Naive thymus-derived CD8-positive, alpha-beta T cell (primary cell): ENCODE measurements at places on chromosomes 16 and 17. TPM values are rescaled to one million over a fixed set of nuclear protein-coding genes. Genes with fewer than 3 reads are reported as not detected.

The CCDC144A gene
- 3.7 TPM for total RNA-seq

The RASD1 gene
- 2.8 TPM for total RNA-seq

The SMTNL2 gene
- total RNA-seq = not detected

DNA sequence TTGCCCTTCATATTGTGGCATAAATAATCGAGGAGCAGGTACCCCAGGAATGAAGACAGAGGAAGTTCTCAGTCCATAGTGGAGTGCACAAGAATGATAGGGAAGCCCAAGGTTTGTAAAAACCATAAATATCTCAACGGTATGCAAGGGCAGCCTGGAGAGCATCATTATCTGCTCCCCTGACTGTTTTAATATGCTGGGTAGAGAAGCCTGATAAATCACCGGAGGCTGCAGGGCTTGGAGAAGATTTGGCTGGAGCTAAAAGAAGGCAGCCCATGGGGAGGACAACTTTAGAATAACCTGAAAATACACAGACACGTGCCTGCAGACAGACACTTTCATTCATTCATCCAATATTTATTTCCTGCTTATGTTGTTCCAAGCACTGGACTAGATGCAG, 205.2 kb upstream of the RPL38 start:
- no peak overlapping the region for H3K27ac ChIP-seq
- peaks cover 6% of the 10 kb centered on the region for H3K27me3 ChIP-seq
- no peak for DNase-seq
- H3K36me3 ChIP-seq = no peaks in the 10 kb centered on the region
- H3K4me1 ChIP-seq = no peaks in the 10 kb centered on the region
- no peak overlapping the region for H3K4me3 ChIP-seq

GRCh38 chr16:89237733-89238132, 20.2 kb downstream of the ZNF778 start:
- H3K4me1 ChIP-seq = peaks cover 18% of the 10 kb centered on the region
- no peaks in the 10 kb centered on the region for H3K27me3 ChIP-seq
- H3K4me3 ChIP-seq = no peak overlapping the region
- DNase-seq = no peak
- H3K36me3 ChIP-seq = no peaks in the 10 kb centered on the region

DNA sequence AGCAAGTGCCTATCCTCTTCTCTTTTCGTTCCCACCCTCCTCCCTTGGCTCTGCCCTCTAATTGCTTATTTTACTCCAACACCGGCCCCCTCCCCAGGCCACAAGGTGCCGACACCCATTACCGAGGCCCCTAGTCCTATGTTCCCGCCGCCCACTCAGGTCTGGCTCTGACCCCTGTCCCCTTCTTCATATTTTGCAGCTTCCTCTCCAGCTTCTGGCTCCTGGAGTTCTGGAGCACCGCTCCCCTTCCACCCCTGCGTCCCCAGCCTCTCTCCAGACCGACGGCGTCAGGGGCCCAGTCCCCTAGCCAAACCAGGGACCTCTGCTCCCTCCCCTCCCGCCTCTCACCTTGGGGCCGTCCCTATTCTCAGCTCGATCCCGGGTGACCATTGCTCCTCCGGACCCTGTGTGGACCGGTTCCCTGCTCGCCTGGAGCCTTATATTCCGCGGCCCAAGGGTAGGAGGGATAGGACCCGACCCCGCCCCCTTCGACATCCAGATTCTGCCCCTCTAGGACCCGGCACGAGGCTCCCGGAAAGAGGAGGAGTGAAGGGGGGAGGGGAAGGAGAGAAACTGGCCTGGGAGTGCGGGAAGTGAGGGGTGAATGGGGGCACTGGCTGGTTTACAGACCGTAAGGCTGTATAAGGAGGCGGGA, at the start of gene HES7:
Gene HES7, minus strand, starts transcription at position 412 of the 655 bp plus-strand sequence. Its CDS starts 22 bp downstream, at position 390.
- peaks cover 6% of the 10 kb centered on the region for H3K36me3 ChIP-seq
- no peak for DNase-seq
- H3K27me3 ChIP-seq = peaks cover 39% of the 10 kb centered on the region
- H3K4me3 ChIP-seq = peak within 1 kb of the TSS; percentile 88

DNA sequence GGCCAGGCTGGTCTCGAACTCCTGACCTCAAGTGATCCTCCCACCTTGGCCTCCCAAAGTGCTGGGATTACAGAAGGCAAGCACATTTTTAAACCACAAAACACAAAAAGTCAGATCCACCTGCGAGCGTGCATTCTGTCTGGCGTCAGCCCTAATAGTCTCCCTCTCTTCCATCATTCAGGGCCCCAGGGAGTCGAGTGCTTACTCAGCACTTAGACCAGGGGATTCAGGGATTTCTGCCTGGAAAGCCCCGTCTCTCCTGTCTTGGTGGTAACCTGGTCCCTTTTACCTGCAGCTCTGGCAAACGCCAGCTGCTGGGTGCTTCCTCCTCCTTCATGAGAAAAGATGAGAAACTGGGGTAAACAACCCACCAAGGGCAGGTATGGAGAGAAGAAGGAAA, 443.1 kb downstream of the SOX9 start:
- no peaks in the 10 kb centered on the region for H3K36me3 ChIP-seq
- no peak for DNase-seq
- no peak overlapping the region for H3K27ac ChIP-seq
- peaks cover 2% of the 10 kb centered on the region for H3K27me3 ChIP-seq
- H3K4me1 ChIP-seq = peaks cover 2% of the 10 kb centered on the region

DNA sequence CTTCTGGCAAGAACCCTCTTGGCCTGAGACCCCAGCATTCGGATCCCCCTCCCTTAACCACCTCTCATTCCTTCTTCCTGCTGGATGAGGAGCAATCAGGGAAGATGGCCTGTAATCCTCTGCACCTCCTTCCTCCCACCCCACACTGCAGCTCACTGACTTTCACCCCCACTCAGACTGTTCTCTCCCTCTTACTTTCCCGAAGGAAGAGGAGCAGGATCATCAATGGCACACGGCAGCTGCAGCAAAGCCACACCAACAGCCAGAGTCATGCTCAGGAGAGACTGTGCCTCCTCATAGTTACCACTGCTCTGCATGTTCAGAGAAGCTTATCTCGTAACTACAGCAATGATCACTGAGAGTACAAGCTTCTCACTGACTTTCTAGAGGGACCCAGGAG, 10.1 kb upstream of the TMEM101 start:
- no peaks in the 10 kb centered on the region for H3K27me3 ChIP-seq
- H3K36me3 ChIP-seq = no peaks in the 10 kb centered on the region
- no peak overlapping the region for H3K4me3 ChIP-seq
- no peaks in the 10 kb centered on the region for H3K4me1 ChIP-seq
- H3K27ac ChIP-seq = no peak overlapping the region

DNA sequence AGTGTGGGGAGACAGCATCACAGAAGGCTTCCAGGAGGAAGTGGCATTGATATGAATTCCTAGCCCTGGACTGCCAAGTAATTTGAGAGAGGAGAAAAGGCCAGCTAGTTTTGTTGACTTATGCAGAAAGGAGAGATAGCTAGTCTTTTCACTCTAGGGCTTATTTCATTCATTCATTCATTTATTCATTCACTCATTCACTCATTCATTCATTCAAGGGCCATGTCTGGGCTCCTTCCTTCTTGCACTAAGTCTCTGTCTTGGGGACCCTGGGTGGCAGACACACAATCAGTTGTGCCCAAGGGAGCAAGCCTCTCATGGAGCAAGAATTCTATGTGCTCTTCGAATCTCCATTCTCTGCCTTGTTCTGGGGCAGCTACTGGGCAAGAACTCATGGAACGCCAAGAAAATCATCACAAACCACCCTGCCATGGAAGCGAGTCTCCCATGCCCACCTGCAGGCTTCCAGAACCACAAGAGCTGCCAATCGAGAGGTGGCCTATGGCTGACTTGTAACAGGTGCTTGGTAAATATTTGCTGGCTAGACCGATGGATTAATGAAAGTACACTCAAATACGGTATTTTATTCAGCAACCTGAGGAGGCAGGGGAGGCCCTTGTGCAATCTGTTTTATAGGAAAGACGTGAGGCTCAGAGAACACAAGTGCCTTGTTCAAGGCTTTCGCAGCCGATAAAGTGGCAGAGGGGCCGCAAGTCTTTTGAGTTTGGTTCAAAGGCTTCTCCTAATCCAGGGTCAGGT, 223.6 kb downstream of the XYLT1 start:
- DNase-seq = no peak
- peaks cover 12% of the 10 kb centered on the region for H3K4me1 ChIP-seq
- H3K27me3 ChIP-seq = no peaks in the 10 kb centered on the region
- peaks cover 8% of the 10 kb centered on the region for H3K36me3 ChIP-seq
- no peak overlapping the region for H3K27ac ChIP-seq

GRCh38 chr16:12293017-12293618, 316.6 kb downstream of the SNX29 start:
- no peak overlapping the region for H3K4me3 ChIP-seq
- peaks cover 37% of the 10 kb centered on the region for H3K36me3 ChIP-seq
- H3K27me3 ChIP-seq = no peaks in the 10 kb centered on the region
- H3K4me1 ChIP-seq = peaks cover 7% of the 10 kb centered on the region

- H3K4me3 ChIP-seq = no peak overlapping the region
- no peak for DNase-seq
- H3K36me3 ChIP-seq = no peaks in the 10 kb centered on the region
- no peak overlapping the region for H3K27ac ChIP-seq
Observed at GRCh38 chr16:59047114-59047513, 313.0 kb upstream of the GOT2 start.

GRCh38 chr16:69031877-69032301, 73.6 kb upstream of the HAS3 start:
- peaks cover 29% of the 10 kb centered on the region for H3K36me3 ChIP-seq
- H3K4me3 ChIP-seq = no peak overlapping the region
- no peak for DNase-seq
- no peaks in the 10 kb centered on the region for H3K27me3 ChIP-seq
- no peaks in the 10 kb centered on the region for H3K4me1 ChIP-seq

DNA sequence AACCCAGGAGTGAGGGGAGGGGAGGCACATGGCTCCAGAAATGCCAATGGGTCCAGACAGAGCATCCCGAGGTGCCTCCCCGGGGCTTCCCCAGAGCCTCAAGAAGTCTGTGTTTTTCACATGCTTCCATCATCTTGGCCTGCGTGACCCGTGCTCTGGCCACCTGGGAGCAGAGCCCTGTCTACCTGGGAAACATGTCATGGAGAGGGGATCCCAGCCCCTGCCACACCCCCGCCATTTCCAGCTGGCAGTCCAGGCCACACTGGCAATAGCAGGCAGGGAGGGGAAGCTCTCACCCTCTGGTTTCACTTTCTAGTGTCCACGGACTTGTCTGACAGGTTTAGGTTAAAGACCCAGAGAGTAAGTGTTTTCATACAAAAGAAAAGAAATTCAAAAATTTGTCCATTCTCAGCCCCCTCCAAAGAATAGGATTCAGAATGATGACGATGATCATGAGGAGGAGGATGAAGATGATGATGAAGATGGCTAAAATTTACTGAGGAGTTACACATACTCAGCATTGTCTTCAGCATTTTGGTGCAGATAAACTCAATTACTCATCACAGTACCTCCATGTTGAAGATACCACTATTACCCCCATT, 9.0 kb downstream of the SMIM5 start:
- H3K27me3 ChIP-seq = no peaks in the 10 kb centered on the region
- H3K27ac ChIP-seq = no peak overlapping the region
- no peaks in the 10 kb centered on the region for H3K4me1 ChIP-seq
- H3K4me3 ChIP-seq = no peak overlapping the region

DNA sequence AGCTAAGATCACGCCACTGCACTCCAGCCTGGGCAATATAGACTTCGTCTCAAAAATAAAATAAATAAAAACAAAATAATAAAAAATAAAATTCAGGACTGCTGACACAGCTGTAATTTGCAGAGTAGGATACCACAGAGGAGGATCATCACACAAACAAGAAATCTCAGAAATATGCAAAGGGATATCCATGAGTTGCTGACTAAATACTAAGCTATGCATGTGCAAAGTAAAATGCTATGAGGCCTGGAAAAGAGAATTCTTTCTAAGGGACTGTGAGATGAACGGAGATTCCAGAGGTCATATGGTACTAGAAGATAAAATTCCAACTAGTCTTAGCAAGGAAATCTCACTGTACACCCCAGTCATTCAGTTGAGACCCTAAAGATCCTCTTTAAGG, 74.8 kb downstream of the SLC39A11 start:
- H3K36me3 ChIP-seq = peaks cover 16% of the 10 kb centered on the region
- H3K27ac ChIP-seq = no peak overlapping the region
- no peak overlapping the region for H3K4me3 ChIP-seq
- no peak for DNase-seq
- H3K4me1 ChIP-seq = peaks cover 6% of the 10 kb centered on the region

GRCh38 chr17:50144845-50145531, 5.5 kb downstream of the PPP1R9B start:
- H3K27ac ChIP-seq = peak overlapping the region; percentile 90
- H3K4me1 ChIP-seq = peaks cover 86% of the 10 kb centered on the region
- H3K36me3 ChIP-seq = peaks cover 8% of the 10 kb centered on the region
- H3K4me3 ChIP-seq = peak overlapping the region; percentile 98
- H3K27me3 ChIP-seq = no peaks in the 10 kb centered on the region

GRCh38 chr16:27985981-27986380, 77.5 kb downstream of the GSG1L start:
- no peak for DNase-seq
- H3K27ac ChIP-seq = no peak overlapping the region
- no peaks in the 10 kb centered on the region for H3K36me3 ChIP-seq
- no peaks in the 10 kb centered on the region for H3K4me1 ChIP-seq
- no peak overlapping the region for H3K4me3 ChIP-seq
- H3K27me3 ChIP-seq = peaks cover 14% of the 10 kb centered on the region

- H3K27ac ChIP-seq = no peak overlapping the region
- no peak for DNase-seq
- peaks cover 18% of the 10 kb centered on the region for H3K4me1 ChIP-seq
- no peaks in the 10 kb centered on the region for H3K27me3 ChIP-seq
Observed at GRCh38 chr16:19808061-19808641, 76.5 kb downstream of the GPRC5B start.

DNA sequence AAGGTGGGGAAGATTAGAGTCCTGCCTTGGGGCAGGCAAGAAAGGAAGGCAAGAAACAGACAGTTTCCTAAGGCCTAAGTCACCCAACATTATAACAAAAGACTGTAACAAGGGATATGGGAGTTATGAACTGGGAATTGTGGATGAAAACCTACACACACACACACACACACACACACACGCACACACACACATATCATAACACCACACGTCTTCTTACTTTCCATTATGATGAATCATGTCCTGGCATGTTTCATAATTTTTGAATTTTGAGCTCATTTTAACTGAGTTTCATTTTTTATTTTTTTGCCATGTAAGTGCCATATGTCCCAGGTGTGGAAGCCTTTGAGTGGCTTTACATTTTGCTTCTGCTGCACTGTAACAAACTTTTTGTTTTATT, 29.9 kb downstream of the HS3ST2 start:
- H3K36me3 ChIP-seq = no peaks in the 10 kb centered on the region
- H3K27me3 ChIP-seq = peaks cover 40% of the 10 kb centered on the region
- no peak for DNase-seq
- no peak overlapping the region for H3K27ac ChIP-seq
- no peaks in the 10 kb centered on the region for H3K4me1 ChIP-seq

GRCh38 chr17:49252148-49252695, 21.6 kb upstream of the PHOSPHO1 start:
- DNase-seq = no peak
- H3K4me3 ChIP-seq = no peak overlapping the region
- no peak overlapping the region for H3K27ac ChIP-seq
- no peaks in the 10 kb centered on the region for H3K36me3 ChIP-seq
- no peaks in the 10 kb centered on the region for H3K27me3 ChIP-seq

GRCh38 chr16:17276610-17277009, 194.2 kb downstream of the XYLT1 start:
- H3K36me3 ChIP-seq = no peaks in the 10 kb centered on the region
- peaks cover 72% of the 10 kb centered on the region for H3K4me1 ChIP-seq
- no peak overlapping the region for H3K4me3 ChIP-seq
- no peaks in the 10 kb centered on the region for H3K27me3 ChIP-seq
- DNase-seq = no peak
- no peak overlapping the region for H3K27ac ChIP-seq
